CD4-positive, alpha-beta T cell treated with Interleukin-4 for 1 hour (primary cell): ENCODE measurements at places on chromosomes 4 and X.

- DNase-seq = no peak
These were observed 4.7 kb downstream of the MTM1 start for GRCh38 chrX:150573106-150573505.

- DNase-seq = no peak
These were observed 46.0 kb upstream of the MAN2B2 start for GRCh38 chr4:6529021-6529420.

GRCh38 chr4:82043809-82044137, 330.0 kb downstream of the HNRNPD start:
- DNase-seq = no peak

GRCh38 chrX:34619920-34620319, 37.2 kb downstream of the TMEM47 start:
- no peak for DNase-seq

- DNase-seq = no peak
These were observed 12.3 kb downstream of the USP11 start for GRCh38 chrX:47245156-47245555.

GRCh38 chr4:98624642-98625041, 33.8 kb downstream of the TSPAN5 start:
- no peak for DNase-seq

DNA sequence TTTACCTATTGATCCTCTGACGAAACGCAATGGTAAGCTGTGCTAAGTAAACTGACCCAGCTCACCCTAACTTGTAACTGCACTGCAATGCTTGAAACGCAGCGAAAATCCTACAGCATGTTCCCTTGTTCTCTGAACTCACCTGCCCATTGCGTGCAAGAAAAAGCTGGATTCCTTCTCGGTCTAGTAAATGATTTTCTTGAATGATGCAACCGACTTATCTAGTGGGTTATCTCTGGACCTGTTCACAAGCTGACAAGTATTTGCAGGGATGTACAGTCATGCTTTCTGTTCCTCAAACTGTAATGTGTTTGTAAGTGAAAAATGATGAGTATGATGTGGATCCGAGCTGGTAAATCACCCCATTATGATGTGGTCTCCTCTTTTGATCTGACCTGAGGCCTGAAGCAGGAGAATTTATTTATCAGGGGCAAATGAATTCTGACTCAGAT, 140.1 kb downstream of the BTC start:
- no peak for DNase-seq

GRCh38 chrX:53088136-53088974, 5.6 kb upstream of the KANTR start:
- peak; percentile 92 for DNase-seq

GRCh38 chrX:14427614-14428013, 101.7 kb upstream of the GLRA2 start:
- DNase-seq = no peak

- no peak for DNase-seq
These were observed 23.4 kb upstream of the KIAA1210 start for GRCh38 chrX:119151051-119151380.

DNA sequence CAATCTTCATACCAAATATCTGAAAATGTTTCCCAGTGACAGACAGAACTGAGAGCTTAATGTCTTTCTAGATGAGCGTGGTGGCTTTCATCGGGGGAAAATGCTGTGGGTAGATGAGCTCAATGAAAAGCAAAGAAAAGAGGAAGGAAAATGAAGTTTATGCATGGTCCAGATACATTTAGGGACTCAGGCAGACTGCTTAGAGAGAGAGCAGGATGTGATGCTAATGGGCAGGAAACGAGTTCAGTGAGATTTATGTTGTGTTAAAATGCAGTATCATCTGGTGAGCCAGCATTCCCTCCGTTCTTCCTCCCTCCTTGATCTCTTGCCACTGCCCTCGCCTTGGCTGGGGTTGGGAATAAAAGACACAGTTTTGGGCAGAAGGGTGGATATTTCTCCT, 229.2 kb downstream of the GBA3 start:
- DNase-seq = no peak

DNA sequence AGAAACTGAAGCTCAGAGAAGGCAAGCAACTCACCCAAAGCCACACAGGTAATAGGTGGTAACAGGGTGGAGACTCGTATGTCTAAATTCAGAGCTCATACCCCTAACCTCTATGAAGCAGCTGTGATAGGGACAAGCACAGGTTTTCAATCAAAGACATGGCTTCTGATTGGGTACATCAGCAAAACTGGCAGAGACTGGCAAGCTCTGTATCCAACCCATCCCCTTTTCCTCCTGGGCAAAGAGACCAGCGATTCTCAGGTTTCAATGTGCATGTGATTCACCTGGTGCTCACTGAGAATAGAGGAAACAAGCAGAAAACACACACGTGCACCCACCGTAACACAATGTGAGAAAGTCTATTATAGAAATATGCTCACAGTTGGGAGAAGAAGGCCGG, 153.0 kb downstream of the SMIM20 start:
- DNase-seq = no peak

GRCh38 chr4:15894921-15895916, 43.3 kb downstream of the FGFBP1 start:
- DNase-seq = no peak

GRCh38 chr4:41106081-41106480, 108.3 kb downstream of the APBB2 start:
- no peak for DNase-seq

DNA sequence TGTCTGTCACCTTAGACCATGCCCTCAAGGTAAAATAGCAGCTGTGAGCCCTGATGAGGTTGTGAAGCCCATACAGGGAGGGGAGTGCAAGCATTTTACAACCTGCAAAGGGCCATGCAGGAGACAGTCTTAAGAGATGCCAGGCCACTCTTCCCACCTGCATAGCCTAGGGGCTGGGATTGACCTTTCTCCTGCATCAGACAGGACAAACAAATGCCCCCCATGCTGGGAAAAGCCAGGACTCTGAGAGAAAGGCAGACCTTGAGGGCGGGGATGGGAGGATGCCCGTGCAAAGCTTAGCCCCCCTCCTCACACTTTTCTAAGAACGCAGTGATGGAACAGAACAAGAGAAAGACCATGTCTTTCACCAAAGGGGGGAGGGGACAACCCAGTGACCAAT, 137.9 kb upstream of the MAMLD1 start:
- DNase-seq = no peak

GRCh38 chrX:107447642-107448041, 1.8 kb upstream of the FRMPD3 start:
- no peak for DNase-seq

GRCh38 chr4:176438401-176438800, 118.6 kb downstream of the SPCS3 start:
- no peak for DNase-seq

GRCh38 chr4:39569209-39569608, 42.0 kb upstream of the UGDH start:
- DNase-seq = no peak

- no peak for DNase-seq
These were observed 79.2 kb downstream of the ARAP2 start for GRCh38 chr4:36164900-36165630.

- DNase-seq = no peak
These were observed 83.8 kb downstream of the GRID2 start for GRCh38 chr4:92387459-92388069.

DNA sequence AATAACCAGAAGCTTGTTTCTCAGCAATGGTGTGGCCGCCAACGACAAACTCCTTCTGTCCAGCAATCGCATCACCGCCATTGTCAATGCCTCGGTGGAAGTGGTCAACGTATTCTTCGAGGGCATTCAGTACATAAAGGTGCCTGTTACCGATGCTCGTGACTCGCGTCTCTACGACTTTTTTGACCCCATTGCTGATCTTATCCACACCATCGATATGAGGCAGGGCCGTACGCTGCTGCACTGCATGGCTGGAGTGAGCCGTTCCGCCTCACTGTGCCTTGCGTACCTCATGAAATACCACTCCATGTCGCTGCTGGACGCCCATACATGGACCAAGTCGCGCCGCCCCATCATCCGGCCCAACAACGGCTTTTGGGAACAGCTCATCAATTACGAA, 383 bp downstream of the DUSP21 start:
- DNase-seq = no peak

DNA sequence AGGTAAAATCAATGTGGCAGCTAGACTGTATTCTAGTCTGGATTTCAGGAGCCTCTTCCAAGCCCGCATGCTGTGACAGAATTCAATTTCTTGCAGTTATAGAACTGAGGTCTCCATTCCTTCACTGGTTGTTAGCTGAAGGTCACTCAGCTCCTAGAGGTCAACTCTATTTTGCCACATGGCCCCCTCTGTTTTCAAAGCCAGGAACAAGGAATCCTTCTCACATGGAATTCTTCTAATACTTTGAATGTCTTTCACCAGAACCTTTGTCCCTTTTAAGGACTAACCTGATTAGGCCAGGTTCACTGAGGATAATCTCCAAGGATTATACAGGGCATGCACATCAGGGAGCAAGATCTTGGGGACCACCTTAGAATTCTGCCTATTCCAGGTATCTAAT, 23.4 kb upstream of the MMRN1 start:
- no peak for DNase-seq

GRCh38 chrX:68789966-68790365, 38.9 kb upstream of the EFNB1 start:
- no peak for DNase-seq

DNA sequence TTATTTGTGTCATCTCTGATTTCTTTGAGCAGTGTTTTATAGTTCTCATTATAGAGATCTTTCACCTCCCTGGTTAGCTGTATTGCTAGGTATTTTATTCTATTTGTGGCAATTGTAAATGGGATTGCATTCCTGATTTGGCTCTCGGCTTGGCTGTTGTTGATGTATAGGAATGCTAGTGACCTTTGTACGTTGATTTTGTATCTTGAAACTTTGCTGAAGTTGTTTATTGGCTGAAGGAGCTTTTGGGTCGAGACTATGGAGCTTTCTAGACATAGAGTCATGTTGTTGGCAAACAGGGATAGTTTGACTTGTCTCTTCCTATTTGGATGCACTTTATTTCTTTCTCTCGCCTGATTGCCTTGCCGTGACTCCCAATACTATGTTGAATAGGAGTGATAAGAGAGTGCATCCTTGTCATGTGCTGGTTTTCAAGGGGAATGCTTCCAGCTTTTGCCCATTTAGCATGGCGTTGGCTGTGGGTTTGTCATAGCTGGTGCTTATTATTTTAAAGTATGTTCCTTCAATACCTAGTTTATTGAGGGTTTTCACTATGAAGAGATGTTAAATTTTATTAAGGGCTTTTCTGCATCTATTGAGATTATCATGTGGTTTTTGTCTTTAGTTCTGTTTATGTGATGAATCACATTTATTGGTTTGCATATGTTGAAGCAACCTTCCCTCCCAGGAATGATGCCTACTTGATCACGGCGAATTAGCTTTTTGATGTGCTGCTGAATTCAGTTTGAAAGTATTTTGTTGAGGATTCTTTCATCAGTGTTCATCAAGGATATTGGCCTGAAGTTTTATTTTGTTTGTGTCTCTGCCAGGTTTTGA, 72.7 kb upstream of the BOD1L1 start:
- DNase-seq = no peak

DNA sequence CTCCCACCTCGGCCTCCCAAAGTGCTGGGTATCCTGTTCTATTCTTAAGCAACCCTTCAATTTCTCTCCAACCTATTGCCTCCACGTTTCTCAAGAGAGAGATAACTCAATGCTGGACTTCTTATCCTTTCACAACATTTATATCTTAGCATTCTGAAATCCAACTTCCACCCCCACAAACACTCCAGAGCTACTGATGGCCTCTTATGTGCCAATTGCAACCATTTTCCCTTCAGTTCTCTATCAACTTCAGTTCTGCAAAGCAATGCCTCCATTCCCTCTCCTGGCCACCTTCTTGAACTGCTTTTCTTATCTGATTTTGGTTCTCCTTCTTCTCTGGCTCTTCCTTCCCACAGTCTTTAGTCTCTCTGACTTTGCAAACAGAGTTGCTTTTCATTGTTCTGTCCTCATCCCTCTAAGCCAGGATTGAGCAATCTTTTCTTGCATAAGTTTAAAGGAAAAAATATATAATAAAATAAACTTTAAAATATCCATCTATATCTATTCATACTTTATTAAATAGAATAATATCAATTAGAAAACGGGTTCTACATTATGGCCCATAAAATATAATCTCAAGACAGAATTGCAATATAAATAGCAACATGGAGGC, 3.6 kb upstream of the STBD1 start:
- no peak for DNase-seq

DNA sequence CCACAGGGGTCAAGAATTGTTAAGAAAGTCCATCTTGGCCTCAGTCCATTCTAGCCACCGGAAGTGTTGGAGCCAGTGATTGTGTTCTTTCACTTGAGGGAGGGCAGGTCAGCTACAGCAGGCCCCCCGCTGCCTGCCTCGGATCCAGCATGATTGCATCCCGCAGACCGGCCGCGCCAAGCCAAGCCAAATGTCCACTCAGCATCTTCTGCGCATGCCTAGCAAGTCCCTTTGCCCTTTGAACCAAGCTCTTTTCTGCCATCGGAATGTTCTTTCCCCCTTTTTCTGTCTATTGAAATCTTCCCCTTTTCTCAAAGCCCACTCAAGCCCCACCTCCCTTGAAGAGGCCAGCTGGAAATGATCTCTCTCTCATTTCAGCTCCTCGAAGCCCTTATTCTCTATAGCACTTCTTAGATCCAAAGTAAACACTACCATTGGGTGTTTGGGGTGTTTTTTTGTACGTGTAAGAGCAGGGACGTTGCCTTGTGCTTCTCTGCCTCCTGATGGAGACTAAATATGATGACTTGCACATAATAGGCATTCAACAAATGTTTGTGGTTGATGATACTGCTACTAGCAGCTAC, 147.8 kb upstream of the BCOR start:
- DNase-seq = no peak

- DNase-seq = no peak
These were observed 161.0 kb downstream of the CPEB2 start for GRCh38 chr4:15163284-15163645.

- no peak for DNase-seq
These were observed 38.7 kb upstream of the GYPA start for GRCh38 chr4:144179152-144179739.

DNA sequence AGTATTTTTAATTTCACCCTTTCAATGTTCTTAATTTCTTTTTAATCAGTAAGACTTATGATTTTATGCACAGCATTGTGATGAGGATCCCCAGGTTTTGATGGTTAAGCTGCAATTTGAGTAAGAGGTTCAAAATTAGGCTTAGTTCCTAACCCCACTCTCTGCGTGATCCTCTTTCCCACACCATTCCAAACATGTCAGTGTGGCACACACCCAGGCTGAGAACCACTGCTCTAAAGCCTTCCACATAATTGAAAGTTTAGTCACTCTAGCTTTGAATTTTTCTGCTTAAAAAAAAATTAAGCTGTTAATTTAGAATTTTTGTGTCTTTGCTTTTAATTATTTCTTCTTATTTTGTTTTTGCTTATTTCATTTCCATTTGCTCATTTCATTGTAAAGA, 68.8 kb upstream of the SLC7A11 start:
- DNase-seq = no peak

DNA sequence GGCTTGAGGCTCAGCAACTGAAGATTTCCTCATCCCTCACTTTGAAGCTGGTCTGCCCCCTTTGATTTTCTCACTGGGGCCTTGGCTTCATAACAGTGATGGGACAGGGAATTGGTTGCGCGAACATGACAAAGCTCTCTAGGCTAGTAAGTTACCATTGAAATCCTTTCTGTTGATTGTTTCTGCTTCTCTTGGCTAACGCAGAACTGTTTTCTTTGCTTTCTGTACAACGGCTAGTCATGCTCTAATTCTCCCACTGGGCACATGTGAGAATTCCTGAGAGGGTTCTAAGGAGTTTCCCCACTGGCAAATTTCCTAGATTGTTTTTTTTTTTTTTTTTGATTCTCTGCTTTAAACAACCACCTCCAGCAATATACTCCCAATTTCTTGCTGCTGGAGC, 738.6 kb downstream of the PCDH7 start:
- no peak for DNase-seq
